Erythroblast (primary cell): ENCODE measurements at places on chromosomes 12 and 14.

DNA sequence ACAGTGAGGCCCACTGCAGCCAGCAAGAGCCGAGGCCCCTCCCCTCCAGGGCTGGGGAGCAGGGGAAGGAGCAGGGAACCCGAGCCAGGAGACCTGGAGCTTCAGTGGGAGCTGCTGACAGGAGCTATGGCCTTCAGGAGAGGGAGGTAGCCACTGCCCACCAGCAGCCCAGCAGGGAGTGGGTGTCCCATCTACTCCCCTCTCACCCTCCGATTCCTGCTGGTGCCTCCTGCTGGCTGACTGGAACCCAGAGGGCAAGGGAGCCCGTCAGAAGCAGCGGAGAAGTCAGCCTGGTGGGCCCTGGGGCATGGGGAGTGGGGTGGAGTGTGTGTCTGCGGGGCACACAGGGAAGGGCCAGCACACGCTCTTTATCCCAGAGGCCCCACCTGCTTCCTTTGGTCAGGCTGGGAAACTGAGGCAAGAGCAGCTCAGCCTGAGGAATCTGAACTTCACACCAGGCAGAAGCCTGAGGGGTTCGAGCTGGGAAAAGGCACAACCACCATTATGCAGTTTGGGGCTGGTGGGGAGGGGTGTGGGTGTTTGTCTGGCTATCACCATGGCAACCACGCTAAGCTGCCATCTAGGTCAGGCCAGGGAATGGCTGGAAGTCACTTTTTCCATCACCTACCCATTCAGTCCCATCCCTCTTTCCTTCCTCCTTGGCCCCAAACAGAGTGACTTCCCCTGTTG, 36.8 kb upstream of the PLEKHG6 start:
- DNase-seq = no peak

DNA sequence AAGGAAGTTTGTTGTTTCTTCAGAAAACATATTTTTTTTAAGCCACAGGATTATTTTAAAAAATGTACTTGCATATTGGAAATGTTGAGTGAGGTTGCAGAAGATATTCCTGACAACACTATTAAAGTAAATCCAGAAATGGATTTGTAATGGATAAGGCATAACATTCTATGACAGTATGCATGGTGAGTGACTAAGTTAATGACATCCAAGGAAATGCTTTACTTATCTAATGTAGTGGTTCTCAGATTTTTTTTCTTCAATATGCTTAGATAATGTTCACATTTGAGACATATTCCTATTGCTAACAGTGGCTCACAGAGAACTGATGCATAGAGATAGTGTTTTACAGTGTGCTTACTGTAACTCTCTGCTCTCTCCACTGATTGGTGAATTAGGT, 49.4 kb downstream of the ZDHHC17 start:
- DNase-seq = no peak

- DNase-seq = peak; percentile 84
These were observed 35.5 kb downstream of the BORCS5 start for GRCh38 chr12:12392413-12392812.

- DNase-seq = no peak
These were observed 142.5 kb downstream of the DPY19L2 start for GRCh38 chr12:63525831-63526230.

DNA sequence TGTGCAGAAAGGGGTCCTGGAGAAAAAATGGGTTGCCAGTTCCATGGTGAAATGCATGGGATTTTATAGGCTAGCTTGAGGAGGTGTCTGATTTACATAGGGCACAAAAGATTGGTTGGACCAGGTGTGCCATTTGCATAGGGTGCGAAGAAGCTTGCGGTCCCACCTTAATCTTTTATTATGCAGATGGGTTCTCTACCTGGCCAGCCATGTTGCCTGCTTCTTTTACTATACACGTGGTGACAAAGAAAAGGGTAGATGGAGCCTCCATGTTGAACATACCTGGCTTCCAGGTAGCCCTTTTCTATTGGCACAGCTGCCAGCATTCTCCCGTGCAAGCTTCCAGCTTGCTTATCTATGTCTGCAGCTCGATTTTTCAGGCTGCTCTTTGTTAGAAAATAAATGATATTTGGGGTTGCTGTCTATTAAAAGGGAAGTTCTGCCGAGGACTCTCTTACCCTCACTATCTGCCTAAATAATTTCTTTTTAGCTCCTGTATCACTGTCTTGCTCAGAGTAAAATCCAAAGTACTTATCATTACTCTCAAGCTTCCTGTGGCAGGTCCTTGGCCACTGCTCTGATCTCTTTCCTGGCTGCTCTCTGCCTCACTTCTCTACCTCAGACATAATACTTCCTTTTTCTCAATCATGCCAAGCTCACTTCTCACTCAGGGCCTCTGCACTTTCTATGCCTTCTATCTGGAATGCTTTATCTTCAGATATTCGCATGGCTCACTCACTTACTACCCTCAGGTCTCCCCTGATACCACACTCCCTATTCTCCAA, 216.0 kb upstream of the DAAM1 start:
- DNase-seq = no peak

GRCh38 chr12:38431921-38432320, 115.3 kb downstream of the ALG10B start:
- no peak for DNase-seq

DNA sequence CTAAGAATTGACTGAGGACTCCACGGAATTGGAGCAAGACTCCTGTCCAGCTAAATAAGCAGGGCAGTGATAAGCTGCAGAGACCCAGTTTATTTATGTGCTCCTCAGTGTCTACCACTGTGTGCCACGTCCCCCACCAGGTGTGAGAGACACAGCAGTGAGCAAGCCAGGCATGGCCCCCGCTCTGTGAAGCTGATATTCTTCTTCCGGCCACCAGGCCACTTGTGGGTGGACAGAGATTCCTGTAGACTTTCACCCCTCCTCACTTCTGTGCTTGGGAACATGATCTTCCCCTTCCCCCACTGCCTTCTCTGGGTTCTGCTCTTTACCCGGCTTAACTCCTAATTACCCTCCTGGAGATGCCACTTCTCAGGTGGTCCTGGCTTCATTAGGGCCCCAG, 21.3 kb downstream of the BRAP start:
- DNase-seq = no peak

- DNase-seq = peak; percentile 2
These were observed 118.3 kb upstream of the SLC38A4 start for GRCh38 chr12:46944088-46944487.

DNA sequence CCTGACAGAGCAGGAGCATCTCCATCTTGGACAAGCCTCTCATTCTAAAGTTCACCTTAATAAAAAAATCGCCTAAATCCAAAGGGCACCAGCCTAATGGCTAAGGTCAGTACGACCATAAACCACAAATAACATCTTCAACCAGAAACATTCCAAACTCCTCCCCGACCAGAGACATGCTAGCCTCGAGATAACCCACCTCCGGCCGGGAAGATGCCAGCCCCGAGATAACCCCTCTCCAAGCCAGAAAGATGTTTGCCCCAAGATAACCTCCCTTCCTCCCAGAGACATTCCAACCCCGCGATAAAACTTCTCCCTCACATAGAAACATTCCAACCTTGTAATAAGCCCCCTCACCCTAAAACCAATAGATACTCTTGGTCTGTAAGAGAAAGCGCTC, 86.8 kb upstream of the PKP2 start:
- DNase-seq = no peak

DNA sequence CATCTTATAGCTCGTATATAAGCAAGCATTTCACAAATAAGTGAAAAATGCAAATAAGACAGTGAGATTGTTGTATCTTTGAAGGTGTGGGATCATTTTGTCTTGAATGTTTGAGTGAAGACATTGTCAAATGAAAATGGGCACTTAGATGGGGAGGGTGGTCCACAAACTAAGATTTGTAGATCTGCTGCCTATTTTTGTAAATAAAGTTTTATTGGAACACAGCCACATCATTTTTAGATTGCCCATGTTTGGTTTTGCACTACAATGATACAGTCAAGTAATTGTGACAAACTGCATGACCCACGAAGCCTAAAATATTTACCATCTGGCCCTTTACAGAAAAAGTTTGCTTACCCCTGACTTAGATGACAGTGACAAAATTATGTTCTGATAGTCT, 156.7 kb downstream of the PAH start:
- no peak for DNase-seq

DNA sequence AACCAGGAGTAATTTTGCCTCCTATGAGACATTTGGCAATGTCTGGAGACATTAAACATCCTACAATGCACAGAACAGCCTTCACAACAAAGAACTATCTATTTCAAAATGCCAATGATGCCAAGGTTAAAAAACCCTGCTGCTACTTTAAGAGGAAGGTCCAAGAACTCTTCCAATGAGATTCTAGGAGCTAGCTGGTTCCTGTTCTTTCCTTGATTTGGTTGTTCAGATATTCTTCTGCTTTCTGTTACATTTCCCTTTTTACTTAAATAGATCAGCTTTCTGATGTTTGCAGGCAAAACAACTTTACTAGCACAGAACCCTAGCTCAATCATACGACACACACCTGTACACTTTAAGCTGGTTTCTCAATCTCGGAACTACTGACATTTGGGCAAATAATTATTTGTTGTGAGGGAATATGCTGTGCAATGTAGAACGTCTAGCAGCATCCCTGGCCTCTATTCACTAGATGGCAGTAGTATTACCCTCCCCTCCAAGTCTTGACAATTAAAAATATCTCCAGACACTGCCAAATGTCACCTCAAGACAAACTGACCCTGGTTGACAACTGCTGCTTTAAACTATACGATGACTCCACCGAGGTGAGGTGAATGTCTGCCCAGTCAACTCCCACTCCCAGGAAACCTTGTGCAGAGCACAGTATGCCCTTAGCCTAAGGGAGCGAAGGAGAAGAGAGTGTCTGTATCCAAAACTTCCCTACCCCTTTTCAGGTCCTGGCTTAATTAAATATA, 4.4 kb downstream of the BLTP3B start:
- peak; percentile 32 for DNase-seq

DNA sequence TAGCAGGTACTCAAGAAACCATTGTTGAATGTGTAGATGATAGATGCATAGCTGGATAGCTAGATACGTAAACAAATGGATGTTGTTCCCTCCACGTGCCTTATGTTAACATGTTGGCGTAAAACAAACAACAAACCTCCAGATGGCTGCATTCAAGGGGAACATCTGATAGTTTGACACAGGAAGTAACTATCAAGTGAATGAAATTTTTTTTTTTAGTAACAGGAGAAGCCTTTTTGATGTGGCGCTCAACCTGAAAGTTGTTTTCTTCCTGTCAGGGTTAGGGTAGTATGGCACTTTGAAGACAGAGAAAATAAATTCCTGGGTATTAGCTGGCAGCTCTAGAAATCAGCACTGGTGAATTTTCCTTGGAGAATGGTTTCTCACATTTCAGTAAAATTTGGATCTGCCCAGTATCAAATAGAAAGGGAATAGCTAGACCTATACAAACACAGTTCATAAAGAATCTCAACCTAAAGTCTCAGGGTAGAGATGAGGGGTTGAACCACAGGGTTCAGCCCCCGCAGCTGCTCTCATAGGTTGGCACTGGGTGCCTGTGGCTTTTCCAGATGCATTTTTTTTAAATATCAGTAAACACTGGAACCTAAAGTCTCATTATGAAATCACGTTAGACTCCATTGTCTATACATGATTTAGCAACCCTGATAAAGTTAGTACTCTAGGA, 18.8 kb upstream of the RAP1B start:
- no peak for DNase-seq

- DNase-seq = no peak
These were observed 94.1 kb downstream of the PHETA1 start for GRCh38 chr12:111274777-111275176.

GRCh38 chr12:63949902-63950301, 105.4 kb downstream of the SRGAP1 start:
- no peak for DNase-seq

DNA sequence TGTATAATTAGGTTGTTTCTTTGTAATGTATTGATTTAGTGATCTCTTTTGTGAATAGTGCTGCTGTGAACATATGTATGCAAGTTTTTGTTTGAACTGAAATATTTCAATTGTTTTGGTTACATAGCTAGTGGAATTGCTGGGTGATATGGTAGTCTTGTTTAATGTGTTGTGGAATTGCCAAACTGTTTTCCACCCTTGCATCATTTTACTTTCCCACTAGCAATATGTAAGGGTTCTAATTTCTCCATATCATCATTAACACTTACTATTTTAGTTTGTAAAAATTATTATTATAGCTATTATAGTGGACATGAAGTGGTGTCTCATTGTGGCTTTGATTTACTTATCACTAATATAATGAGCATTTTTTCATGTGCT, 5.9 kb downstream of the G2E3 start:
- no peak for DNase-seq

DNA sequence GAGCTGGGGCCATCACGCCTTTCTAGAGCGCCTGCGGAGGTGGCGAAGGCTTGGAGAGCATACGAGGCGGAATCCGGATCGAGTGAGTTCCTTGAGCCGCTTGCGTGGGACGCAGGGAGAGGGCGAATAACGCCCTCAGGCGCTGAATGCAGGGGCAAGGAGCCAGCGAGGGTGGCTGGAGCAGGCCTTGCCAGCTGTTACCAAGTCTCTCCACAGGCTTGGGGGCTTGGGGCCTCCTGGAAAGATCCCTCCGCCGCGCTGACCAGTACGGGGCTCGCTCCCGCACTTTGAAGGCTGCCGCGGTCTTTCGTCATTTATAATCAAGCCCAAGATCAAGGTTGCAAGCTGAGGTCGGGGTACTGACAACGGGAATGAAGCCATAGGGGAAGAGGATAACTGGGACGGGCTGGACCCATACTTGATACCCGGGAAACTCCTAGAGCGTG, 1.2 kb downstream of the FLRT2 start:
- DNase-seq = peak; percentile 46

- DNase-seq = no peak
These were observed 76.4 kb upstream of the METAP2 start for GRCh38 chr12:95397571-95397970.

DNA sequence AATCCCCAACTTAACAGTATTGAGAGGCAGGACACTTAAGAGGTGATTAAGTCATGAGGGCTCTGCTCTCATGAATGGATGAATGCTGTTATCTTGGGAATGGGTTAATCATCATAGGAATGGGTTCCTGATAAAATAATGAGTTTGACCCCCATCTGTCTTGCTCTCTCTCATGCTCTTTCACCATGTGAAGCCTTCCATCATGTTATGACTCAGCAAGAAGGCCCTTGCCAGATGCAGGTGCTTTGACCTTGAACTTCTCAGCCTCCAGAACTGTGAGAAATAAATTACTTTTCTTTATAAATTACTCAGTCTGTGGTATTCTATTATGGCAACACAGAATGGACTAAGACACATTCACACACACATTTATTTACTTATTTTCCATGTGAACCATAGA, 89.0 kb upstream of the PPM1H start:
- no peak for DNase-seq

GRCh38 chr12:66243911-66244310, 54.9 kb downstream of the IRAK3 start:
- DNase-seq = no peak

DNA sequence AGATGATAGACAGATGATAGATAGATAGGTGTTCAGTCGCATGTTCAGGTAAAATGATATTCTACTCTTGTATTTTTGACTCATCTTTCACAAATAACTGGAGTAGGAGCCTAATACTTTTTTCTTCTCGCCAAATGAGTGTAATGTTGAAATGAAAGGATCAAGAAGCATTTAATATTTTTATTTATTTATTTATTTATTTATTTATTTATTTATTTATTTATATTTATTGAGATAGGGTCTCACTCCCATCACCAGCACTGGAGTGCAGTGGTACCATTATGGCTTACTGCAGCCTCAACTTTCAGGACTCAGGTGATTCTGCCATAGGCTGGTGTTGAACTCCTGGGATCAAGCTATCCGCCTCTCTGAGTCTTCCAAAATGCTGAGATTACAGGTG, 298.8 kb downstream of the KCNC2 start:
- DNase-seq = no peak

- DNase-seq = no peak
These were observed 89.9 kb downstream of the NKX2-1 start for GRCh38 chr14:36430169-36430568.
